ENCODE measurements at places on chromosomes 7 and 10. TPM values are rescaled to one million over a fixed set of nuclear protein-coding genes. Genes with fewer than 3 reads are reported as not detected.

The CCDC146 gene
- 0.59 TPM for total RNA-seq

The VOPP1 gene
- total RNA-seq, result 88.0 TPM

The CCDC7 gene
- 0.56 TPM for total RNA-seq

The TNS3 gene
- 96.1 TPM for total RNA-seq

The MOGAT3 gene
- not detected for total RNA-seq

The SPRN gene
- 0.16 TPM for total RNA-seq

The GRIFIN gene
- not detected for total RNA-seq

The ANKRD30A gene
- 0.64 TPM for total RNA-seq

The SPAM1 gene
- not detected for total RNA-seq

The EPHA1 gene
- not detected for total RNA-seq

The CEP55 gene
- 56.8 TPM for total RNA-seq

The TCTN3 gene
- total RNA-seq, result 47.0 TPM

The RRP12 gene
- 58.5 TPM for total RNA-seq

The ADAM8 gene
- total RNA-seq, result 3.0 TPM

The GPER1 gene
- 0.79 TPM for total RNA-seq

The TRUB1 gene
- total RNA-seq, result 16.4 TPM

The GPAM gene
- 7.6 TPM for total RNA-seq

The EEF1AKMT2 gene
- total RNA-seq, result 18.3 TPM

The HOXA2 gene
- 1.4 TPM for total RNA-seq

The GIMAP2 gene
- total RNA-seq, result not detected

The ACTA2 gene
- 22.0 TPM for total RNA-seq

The DNAJB12 gene
- 34.2 TPM for total RNA-seq

The LBX1 gene
- not detected for total RNA-seq

The PDE1C gene
- 7.1 TPM for total RNA-seq

The TAS2R5 gene
- total RNA-seq, result not detected

The ABCB8 gene
- 47.4 TPM for total RNA-seq

The BTBD16 gene
- total RNA-seq, result 0.44 TPM

The LIPA gene
- total RNA-seq, result 55.2 TPM

The SLC39A12 gene
- total RNA-seq, result not detected

Measured in A549 treated with DMSO at 1 μM for 4 hours (cell line).